Astrocyte (in vitro differentiated cells and primary cell): ENCODE measurements at places on chromosomes 7 and 10.
A peak's percentile ranks its signal among the peaks of the same experiment; 100 is the strongest.

GRCh38 chr10:29737074-29737593 is 102.4 kb upstream of the SVIL start:
- no peak for DNase-seq

DNA sequence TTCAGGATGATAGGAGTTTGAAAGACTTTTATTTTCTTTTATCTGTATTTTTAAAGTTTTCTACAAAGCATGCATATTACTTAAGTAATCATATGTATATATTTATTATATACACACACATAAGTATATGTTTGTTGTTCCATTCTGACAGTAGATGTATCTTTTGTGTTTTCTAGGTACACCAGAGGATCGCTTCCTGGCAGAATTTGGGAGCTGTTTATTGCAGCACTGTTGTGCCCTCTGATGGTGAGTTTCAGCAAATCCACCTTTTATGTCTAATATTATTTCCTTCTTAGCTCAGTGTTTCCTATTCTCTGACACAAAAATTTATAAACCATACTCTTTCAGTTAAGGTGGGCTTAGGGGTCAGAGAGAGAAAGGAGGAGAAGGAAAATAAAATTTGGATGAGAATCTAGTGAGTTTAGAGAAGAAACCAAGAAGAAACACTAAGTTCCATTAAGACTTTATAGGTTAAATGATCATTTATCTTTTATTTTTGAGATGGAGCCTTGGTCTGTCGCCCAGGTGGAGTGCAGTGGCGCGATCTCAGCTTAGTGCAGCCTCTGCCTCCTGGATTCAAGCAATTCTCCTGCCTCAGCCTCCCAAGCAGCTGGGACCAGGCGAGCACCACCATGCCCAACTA is 59.2 kb upstream of the OIT3 start:
- DNase-seq: peak; percentile 47

DNA sequence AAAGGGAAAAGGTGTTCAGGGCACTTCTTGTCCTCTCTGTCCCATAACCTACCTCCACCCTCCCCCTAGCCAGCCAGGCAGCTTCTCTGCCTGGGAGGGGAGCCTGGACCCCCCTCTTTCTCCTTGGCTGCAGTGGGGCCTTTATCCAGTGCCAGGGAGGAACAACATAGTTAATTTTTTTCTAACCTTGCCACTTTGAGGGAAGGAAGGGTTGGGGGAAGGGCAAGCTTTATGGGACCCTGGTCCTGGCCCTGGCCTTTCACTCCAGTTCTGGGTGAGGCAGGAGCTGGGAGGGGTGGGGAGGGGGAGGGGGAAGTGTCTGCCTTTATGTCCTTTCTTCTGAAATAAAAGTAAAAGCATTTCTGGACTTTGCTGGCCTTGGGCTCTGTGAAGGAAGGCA is 4.5 kb downstream of the VGF start:
- no peak for DNase-seq

DNA sequence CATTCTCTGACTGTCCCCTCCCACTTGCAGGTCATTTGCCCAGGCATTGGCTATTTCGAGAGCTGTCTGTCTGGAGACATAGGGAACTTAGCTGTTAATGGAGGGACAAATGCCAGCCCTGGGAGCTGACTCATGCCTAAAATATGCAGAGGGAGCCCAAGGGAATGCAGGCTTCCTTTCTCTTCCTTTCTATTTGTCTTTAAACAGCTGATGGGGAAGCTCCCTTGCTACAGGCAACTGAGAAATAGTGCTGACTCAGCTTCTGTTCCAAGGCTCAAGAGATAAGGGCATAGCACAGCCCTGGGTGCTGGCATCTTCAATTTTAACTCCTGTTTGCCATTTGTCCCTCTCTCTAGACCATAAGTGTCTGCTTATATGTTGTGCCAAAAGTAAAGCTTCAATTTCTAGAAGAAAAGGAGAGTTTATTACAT is 82.7 kb upstream of the C1GALT1 start:
- DNase-seq: peak; percentile 91

- no peak for DNase-seq
These were observed at the start of gene MDFIC for GRCh38 chr7:114922026-114922651. Gene MDFIC (plus strand): TSS chr7:114922094. CDS start chr7:114923034, 940 bp downstream.

- DNase-seq: no peak
These were observed 3.6 kb downstream of the BLOC1S2 start for GRCh38 chr10:100282907-100283306.

GRCh38 chr10:122181041-122181732 is 89.9 kb upstream of the BTBD16 start:
- peak; percentile 67 for DNase-seq

GRCh38 chr7:113968713-113969112 is 49.9 kb upstream of the PPP1R3A start:
- no peak for DNase-seq

DNA sequence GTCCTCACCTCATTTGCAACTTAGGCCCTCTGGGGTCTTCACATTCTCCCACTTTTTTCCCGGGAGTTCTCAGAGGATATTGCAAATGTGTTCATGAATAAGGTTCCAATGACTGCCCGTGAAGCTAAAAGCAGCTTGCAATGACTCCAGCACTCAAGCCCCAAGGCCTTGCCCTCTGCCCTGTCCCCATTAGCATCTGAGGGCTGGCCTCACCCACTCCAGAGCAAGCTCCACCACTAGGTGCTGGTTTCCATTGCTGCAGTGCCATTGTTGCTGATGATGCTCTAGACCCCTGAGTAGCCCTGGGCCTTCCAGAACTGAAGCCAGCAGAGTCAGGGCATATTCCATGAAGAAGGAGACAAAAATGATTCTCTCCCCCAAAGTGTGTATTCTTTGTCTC is 236.8 kb downstream of the DYNC1I1 start:
- DNase-seq: no peak

DNA sequence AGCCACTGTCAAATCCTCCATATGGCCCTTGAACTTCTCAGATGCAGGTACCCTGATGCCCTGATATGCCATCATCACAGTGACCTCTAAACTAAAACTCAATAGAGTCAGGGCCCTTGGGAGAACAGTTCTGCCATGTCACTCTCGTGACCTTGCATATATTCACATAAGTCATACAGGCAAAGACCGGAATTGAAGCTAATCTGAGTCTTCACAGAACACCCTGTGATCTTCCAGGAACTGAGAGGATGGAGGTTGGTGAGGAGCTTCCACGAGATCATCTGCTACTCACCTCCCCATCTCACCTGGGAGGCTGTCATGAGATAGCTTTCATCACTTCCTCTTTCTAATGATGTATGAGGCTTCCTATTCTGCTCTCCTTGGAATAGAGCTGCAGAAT is 228.7 kb upstream of the CCDC6 start:
- DNase-seq: no peak

- no peak for DNase-seq
These were observed 51.0 kb downstream of the BAMBI start for GRCh38 chr10:28728366-28728765.

DNA sequence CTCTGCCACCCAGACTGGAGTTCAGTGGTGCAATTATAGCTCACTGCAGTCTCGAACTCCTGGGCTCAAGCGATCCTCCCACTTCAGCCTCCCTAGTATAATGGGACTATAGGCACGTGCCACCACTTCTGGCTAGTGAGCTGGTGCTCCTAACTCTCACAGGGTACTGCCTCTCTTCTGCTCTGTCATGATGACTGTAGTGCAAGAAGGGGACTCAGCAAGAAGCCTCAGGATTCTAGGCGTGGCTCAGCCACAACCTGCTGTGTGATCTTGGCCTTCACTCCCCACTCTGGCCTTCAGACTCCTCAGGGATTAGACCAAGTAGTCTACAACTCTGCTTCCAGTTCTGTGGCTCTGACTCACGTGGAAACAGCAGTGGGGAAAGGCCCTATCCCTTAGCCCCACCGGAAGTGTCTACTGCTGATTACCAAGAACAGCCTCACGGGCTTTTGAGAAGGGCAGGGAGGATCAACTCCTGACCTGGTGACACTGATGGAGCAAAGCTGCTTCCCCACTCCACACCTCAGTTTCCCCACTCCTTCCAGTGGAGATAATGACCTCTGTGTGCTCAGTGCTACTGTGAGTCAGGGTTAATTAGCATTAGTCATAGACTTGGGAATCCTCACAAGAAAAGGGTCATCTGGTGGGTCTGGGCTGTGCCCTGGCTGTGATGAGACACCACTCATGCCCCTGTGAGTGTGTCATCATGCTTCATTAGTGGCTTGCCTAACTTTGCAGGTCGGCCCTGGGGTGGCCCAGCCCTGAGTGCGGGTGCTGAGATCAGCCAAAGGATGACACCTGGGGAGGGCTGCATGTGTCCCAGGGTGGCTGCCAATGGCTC is 41.1 kb downstream of the ZC3HC1 start:
- peak; percentile 87 for DNase-seq

DNA sequence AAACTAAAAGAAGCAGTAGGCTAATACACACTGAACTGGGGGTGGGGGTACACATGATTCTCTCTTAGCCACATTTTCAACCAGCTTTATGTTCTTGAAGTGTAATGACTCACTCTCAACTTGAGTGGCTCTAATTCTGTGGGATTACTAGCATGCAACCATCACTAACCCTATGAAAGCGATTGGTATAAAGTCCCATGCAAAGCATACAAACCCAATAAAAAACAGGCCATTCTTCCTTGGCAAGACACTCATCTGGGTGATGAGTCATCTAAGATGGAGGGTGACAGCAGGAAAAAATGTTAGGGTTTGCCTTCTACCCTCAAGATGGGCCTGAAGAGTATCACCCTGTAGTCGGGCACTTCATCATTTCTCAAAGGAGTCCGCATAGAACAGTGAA is 14.9 kb upstream of the PON3 start:
- DNase-seq: peak; percentile 35

- DNase-seq: no peak
These were observed 101.9 kb upstream of the FAM204A start for GRCh38 chr10:118444069-118444468.

GRCh38 chr7:26189697-26190096 is 10.8 kb downstream of the HNRNPA2B1 start:
- no peak for DNase-seq

GRCh38 chr10:72688208-72688651 is 3.7 kb upstream of the MCU start:
- DNase-seq: peak; percentile 91

DNA sequence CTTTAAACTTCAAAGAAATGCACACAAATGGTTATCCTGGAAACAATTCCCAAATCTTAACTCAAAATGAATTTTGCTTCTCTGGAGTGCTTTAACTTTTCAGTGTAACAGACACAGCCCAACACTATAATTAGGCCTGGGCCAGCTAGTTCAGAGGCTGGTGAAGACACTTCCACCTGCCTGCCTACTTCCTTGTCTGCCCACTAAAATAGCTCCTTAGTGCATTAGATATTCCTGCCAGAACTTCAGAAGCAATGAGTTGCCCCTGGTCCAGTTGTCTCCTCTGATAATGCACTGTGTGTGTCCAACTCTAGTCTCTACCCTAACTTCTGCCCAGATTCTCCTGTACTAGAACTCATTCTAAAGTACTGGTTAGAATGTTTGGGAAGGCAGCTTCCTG is 150.9 kb upstream of the PRSS58 start:
- no peak for DNase-seq

DNA sequence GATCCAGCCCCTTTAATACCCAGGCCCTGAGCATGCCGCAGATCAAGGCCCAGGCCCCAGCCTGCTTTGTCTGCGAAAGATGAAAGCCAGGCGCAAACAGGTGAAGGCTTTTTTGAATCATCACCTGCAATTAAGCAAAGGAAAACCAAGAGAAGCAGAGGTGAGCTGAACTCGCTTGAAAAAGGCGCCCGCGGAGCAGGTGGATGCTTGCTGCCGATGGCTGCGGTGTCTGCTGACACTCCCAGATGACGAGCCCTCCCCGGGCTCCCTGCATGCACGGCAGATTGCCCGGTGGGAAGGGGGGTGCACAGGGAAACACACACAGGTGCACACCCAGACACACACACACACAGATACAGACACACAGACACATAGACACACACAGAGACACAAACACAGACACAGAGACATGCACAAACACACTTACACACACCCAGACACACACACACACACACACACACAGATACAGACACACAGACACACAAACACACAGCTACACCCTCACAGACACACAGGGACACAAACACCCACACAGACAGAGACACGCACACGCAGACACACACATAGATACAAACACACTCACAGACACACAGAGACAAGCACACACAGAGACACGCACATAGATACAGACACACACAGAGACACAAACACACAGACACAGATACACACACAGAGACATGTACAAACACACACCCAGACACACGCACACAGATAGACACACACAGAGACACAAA is 142.6 kb upstream of the RNF32 start:
- DNase-seq: no peak

DNA sequence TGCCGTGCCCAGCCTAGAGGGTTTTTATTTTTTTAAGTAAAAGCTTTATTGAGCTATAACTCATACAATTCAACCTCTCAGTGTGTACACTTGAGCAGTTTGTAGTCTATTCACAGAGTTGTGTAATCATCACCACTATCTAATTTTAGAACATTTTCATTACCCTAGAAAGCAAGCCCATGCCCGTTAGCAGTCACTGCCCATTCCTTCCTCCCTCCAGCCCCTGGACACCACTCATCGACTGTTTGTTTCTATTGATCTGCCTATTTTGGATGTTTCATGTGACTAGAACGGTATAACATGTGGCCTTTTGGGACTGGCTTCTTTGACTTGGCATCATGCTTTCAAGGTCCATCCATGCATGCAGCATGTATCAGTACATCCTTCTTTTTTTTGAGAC is 25.7 kb upstream of the SEC61A2 start:
- DNase-seq: no peak

GRCh38 chr10:33331379-33331694 is 3.1 kb downstream of the NRP1 start:
- no peak for DNase-seq

DNA sequence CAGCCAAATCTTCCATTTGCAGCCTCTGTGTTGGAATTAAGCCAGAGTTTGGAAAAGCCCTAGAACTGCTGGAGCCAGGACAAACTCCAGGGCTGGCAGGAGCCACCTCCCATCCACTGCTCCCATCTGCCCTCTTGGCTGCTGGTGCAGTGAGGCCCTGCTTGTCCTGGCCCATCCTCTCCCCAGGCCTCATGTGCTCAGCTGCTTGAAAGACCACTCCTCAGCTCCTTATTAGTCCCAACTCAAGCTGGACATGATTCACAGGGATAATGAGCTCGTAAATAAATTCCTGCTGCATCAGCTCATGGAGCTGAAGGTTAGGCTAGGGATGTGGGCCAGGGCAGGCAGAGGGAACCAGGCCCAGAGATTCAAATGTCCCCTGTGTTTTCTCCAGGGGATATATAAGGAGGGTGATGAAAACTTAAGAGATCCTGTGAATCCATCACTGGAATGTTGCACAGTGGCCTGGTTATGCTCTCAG is 282.8 kb downstream of the RPS24 start:
- peak; percentile 47 for DNase-seq

- peak; percentile 70 for DNase-seq
These were observed 39.1 kb upstream of the ABLIM1 start for GRCh38 chr10:114697061-114697598.
